Fibroblast of villous mesenchyme (primary cell): ENCODE measurements at places on chromosomes 13 and 19. TPM values are rescaled to one million over a fixed set of nuclear protein-coding genes. Genes with fewer than 3 reads are reported as not detected.

- peak; percentile 47 for DNase-seq
Observed at GRCh38 chr13:44972956-44973581, 16.2 kb downstream of the NUFIP1 start.

- DNase-seq = no peak
Observed at GRCh38 chr13:83086948-83087347, 795.3 kb downstream of the SLITRK1 start.

The CEACAM8 gene
- not detected in 2 replicates for total RNA-seq

The ZNF600 gene
- total RNA-seq = 2.3 and 5.6 TPM in 2 replicates

The ZNF181 gene
- 14.5 and 14.7 TPM in 2 replicates for total RNA-seq

- no peak for DNase-seq
Observed at GRCh38 chr19:7007859-7008258, 13.4 kb downstream of the MBD3L2B start.

- no peak for DNase-seq
Observed at GRCh38 chr13:75724752-75725517, 88.8 kb downstream of the LMO7 start.

- no peak for DNase-seq
Observed at GRCh38 chr19:33132425-33132824, 511 bp downstream of the WDR88 start.
